ENCODE measurements at places on chromosomes 6 and 20. TPM values are rescaled to one million over a fixed set of nuclear protein-coding genes. Genes with fewer than 3 reads are reported as not detected.
A peak's percentile ranks its signal among the peaks of the same experiment; 100 is the strongest.

Gene PSORS1C2
- not detected for total RNA-seq

Gene CCDC170
- 5.2 TPM for total RNA-seq

Gene TNXB
- total RNA-seq: 113 TPM

DNA sequence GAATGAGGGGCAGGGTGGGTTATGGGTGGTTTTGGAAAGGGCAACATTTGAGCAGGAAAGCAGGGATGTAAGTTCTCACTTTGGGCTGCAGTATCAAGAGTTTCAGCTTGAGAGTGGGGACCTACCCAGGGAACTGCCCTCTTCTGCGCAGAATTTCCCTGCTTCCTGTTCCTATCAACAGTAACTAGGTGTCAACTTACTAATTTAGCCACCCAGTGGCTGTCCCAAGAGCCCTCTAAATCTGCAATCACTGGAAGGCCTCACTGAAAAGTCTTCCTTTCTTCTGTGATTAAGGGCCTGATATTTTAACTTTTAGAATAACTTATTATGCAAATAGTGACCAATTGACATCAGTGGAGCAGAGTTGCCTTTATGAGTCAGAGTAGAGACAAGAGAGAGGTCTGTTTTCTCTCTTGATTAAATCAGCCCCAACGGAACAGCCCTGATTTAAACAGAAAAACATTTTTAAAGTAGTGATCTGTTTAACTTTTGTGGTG lies 118.2 kb upstream of the RIPOR2 start:
- DNase-seq: peak; percentile 50

DNA sequence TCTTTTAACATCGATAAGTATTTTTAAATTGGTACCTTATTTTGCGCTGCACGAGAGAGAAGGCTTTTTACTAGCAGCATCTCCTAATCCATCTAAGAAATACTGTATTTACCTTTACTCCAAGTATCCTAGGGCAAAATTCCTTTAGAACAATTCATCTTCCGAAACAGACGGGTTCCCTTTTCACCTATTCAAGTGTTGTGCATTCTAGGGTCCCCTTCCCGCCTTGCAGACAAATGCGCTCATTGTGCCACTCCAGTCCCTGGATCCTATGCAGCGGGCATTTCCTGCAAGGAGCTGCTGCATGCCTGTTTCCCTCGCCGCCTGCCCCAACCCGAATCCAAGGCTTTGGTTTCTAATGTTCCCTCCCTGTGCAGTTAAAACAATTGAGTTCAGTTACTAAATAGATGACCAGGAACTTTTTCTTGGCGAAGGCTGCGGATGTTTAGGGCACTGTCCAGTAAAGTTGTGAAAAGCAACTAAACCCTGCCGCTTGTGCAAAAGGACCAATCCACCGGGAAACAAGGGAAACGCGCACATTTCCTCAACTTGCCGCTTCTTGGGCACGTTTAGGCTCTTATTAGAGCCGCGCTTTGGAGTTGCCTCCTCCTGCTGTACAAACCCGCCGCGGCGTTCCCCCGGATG lies 556 bp upstream of the SCAF8 start:
- no peak for DNase-seq

GRCh38 chr20:48287021-48287494 lies 501.8 kb upstream of the SULF2 start:
- DNase-seq: no peak

DNA sequence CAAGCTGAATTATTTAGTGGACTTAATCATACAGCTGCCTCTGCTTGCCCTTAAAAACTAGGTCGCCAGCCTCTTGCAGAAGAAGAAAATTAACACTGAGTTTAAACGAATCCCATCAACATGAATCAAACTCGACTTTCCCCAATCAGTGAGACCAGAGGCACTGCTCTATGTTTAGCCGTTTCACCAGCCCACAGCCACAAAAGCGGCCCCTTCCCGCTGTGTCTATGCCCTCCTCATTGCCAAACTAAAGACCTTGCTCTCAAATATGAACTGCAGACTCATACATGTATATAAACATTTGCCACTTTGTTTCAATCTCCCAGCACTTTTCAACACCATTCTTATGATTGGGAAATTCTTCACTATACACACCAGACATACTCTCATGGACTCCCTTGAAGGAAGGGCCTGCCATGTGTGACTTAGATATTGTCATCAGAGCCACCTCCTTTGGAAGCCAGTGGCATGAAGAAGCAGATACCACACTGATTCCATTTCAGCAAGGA lies 105.8 kb upstream of the ADGRF1 start:
- no peak for DNase-seq

DNA sequence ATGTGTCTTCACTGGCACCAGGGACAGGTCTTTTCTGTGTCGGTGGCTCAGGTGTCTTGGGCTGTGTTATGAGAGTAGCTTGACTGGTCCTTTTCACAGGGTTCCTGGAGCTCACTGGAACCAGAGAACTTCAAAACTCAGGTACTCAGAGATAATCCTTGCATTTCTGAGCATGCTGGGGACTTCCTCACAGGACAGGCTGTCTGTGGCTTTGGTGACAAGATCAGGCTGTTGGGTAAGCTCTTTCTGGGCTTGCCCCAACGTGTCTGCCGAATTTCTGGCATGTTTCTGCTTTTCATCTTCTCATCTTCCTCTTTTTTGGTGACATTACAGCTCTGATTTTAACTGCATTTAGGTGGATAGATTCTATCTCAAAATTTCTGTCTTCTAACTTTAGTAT lies 270.0 kb downstream of the CDH26 start:
- DNase-seq: peak; percentile 61

Measured in upper lobe of left lung (tissue), 6 donors.